Osteoblast (primary cell): ENCODE measurements at places on chromosomes 4 and X. TPM values are rescaled to one million over a fixed set of nuclear protein-coding genes. Genes with fewer than 3 reads are reported as not detected.

DNA sequence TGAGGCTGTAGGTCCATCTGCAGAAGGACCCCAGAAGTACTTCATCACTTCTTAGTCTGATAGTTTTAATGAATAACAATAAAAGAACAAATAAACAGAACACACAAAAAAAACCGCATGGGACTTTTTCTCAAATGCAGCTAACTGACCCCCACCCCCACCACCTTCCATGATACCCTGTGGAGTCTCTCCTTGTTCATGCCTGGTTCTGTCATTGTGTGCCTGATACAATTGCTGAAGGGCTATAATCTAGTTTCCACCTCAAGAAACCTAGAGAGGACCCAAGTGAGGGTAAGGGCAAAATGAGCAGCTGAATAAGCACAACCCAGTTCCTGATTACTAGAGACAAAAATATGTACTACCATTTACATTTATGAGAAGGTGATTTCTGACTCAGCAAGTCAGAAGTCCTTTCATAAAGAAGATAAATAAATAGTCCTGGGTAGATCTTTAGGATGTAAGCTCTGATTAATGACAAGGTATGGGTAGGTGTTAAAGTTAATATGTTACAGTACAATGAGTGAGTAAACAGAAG, 155.1 kb downstream of the TMA16 start:
- DNase-seq: no peak

The CT45A8 gene
- not detected in 2 replicates for total RNA-seq

The FATE1 gene
- total RNA-seq: not detected in 2 replicates

- no peak for DNase-seq
These were observed 241.4 kb downstream of the FRMPD4 start for GRCh38 chrX:12379671-12380070.

- no peak for DNase-seq
These were observed 629.6 kb upstream of the HTR2C start for GRCh38 chrX:113954297-113954696.

- DNase-seq: no peak
These were observed 258.5 kb upstream of the FSTL5 start for GRCh38 chr4:162422312-162422711.

The ARR3 gene
- not detected in 2 replicates for total RNA-seq

DNA sequence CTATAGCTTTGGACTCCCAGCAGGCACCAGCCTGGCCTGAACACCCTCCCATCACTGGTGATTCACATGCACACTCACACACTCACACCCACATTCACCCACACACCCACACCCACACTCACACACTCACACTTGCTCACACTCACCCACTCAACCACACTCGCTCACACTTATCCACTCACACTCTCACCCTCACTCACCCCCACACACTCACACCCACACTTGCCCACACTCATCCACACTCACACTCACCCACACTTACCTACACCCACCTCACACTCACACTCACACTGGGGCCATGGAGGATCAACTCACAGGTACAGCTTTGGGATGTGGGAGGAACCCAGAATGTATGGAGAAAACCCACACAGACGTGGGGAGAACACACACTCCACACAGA, 548.2 kb upstream of the FAT1 start:
- DNase-seq: no peak

The CCDC158 gene
- 0.36 and 0.59 TPM in 2 replicates for total RNA-seq

- no peak for DNase-seq
These were observed 11.6 kb downstream of the SMARCA1 start for GRCh38 chrX:129511689-129512088.

The KANTR gene
- total RNA-seq: 12.3 and 13.3 TPM in 2 replicates

- DNase-seq: peak; percentile 67
These were observed 111.9 kb upstream of the TMEM164 start for GRCh38 chrX:109890910-109891502.

The ZNF827 gene
- 16.3 and 20.0 TPM in 2 replicates for total RNA-seq

- DNase-seq: no peak
These were observed 5.6 kb downstream of the GALNT7 start for GRCh38 chr4:173174184-173174583.

DNA sequence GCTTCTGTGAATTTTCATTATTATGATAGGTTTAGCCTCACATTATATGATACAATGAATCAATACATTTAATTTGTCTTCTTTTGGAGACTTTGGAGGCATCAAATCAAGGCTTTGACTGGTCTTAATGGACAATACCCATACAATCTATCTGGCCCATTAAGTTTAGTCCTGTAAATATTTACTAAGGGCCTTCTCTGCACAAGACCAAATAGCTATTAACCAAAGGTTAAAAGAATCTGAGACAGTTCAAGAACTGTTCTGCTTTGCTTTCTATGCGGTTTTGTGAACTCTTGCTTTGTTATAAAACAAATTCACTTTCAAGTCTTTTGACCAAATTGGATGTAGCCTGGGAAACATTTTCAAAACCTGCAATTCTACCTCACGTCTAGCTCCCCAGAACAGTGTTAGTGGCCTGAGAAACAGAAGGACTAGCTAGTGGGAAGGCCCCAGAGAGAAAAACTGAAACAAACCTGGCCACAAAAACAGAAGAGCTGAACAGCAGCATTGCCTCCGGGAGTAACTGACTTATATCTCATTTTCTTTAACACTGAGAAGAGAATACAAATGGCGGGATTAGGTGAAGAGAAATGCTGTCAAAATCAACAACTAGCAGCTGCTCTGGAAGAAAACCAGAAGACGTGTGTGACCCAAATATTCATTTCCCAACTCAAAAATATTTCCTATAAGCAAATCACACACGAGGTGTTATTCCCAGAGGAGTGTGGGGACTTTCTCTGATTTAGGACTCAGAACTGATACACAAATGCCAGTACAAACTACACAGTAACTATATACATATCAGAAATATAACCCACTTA, 548 bp downstream of the TLR1 start:
- no peak for DNase-seq

DNA sequence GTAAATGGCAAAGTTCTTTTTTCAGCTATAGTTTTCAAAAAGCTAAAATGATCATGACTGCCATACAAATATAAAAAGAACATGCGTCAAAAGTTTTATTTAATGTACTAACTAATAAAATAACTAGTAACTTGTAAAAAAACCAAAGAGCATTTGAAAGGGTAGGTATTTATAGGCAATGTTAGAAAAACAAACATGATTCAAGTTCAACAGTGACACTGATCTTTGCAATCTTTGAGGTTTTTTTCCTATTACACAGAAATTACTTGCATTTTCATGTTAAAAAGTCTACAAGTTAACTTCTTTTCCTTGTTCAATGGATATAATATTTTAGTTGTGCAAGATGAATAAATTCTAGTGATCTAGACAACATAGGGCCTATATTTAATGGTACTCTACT, 72.3 kb upstream of the GRID2 start:
- DNase-seq: no peak

The DGAT2L6 gene
- not detected in 2 replicates for total RNA-seq

DNA sequence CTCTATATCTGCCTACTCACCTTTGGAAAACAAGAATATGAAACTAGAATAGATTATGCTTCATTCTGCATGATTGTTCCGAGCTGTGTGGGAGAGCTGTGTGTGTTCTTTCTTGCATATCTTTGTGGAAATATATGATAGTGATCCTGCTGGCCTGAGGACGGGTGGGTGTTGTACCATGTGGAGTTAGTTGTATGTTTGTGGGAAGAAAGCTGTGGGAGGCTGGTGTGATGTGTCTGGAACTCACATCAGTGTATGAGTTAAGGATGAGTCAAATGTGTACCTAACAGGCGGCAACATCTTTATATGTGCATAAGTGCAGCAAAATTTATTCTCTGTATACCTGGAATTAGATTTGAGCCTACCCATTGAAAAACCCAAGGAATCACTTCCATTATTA, 208.1 kb upstream of the ADGRL3 start:
- no peak for DNase-seq

DNA sequence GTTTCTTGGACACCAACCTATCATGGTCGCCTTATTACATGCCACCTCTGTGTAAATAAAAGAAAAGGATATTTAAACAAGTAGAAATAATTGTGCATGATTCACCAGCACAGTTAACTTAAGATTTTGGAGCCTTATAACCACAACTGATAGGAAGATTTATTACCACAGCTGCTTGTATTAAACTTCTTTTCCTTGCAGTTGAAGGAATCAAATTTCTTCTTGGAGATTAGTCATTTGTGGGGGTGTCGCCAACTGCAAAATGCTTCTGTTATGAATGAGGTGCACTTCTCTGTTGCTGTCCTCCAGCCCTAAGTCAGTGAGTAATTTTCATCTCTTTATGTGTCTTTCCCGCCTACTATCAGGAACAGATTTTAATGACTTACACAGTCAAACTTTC, 73.3 kb downstream of the OR13H1 start:
- DNase-seq: no peak

DNA sequence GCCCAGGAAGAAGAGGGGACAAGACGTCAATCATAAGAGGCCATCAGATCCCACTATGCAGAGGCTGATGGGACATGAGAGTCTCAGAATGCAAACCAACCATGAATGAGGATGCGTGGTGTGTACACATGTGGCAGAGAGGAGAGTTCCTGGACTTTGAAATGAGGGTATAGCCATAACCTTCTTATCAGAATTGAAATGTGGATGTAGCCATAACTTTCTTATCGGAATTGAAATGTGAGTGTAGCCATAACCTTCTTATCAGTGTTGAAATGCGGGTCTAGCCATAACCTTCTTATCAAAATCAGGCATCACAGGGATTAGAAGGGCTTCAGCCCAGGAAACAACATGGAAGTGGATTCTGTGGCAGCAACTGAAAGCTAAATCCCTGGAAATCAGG, 415.5 kb upstream of the FAT1 start:
- DNase-seq: no peak

DNA sequence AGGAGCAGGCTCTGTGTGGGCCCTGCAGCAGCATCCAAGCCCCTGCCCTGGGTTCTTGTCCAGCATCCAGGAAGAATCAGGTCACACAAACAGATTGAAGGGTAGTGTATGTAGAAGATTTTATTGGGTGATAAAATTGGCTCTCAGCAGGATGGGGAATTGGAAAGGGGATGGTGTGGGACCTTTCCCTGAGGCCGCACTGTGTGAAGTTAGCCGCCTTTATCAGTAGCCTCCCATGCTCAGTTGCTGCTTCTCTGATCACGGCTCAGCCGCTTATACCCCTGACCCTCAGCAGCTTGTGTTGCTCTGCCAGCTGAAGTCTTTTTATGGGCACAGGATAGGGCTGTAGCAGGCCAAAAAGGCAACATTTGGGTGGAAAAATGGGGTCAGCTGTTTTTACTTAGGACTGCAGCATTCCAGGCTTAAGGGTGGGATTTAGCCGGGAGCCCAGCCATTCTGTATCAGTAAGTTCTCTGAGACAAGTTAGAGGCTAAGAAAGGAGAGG, 35.2 kb upstream of the CCNG2 start:
- no peak for DNase-seq

The ACE2 gene
- under 0.01 TPM in 1 of 2 replicates, not detected in the other for total RNA-seq

The METTL14 gene
- total RNA-seq: 25.3 and 28.0 TPM in 2 replicates

DNA sequence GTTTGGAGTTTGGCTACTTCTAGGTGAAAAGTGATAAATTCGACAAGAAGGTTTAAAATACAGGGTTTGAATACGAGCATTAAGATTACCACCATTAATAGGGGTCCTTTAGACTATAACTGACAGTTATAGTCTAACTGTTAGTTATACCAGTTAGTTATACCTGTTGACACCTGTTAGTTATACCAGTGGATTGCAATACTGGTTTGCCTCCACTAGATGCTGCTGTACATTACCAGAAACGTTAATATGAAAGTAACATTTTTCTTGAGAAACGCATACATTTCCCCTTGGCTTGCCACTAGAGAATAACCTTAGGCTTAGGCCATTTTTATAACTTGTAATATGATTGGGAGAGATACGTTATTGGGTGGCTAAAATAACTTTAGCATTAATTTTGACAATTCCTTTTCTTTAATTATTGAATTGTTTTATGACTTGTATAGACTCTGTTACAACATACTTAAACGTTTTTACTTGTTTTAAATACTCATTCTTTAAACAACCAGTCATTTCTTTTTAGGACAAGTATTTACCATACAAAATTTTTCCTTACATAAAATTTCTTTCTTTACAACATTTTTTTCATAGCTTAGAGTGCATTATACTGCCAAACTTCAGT, 911.2 kb downstream of the FSTL5 start:
- DNase-seq: no peak

GRCh38 chrX:18664947-18665346, 7.0 kb downstream of the RS1 start:
- no peak for DNase-seq

DNA sequence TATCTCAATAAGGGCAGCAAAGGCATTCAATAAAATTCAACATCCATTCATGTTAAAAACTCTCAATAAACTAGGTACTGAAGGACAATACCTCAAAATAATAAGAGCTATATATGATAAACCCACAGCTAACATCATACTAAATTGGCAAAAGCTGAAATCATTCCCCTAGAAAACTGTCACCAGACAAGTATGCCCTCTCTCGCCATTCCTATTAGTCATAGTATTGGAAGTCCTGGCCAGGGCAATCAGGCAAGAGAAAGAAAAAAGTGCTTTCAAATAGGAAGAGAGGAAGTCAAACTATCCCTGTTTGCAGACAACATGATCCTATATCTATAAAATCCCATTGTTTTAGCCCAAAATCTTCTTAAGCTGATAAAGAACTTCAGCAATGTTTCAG, 116.8 kb downstream of the TENT5D start:
- DNase-seq: no peak

DNA sequence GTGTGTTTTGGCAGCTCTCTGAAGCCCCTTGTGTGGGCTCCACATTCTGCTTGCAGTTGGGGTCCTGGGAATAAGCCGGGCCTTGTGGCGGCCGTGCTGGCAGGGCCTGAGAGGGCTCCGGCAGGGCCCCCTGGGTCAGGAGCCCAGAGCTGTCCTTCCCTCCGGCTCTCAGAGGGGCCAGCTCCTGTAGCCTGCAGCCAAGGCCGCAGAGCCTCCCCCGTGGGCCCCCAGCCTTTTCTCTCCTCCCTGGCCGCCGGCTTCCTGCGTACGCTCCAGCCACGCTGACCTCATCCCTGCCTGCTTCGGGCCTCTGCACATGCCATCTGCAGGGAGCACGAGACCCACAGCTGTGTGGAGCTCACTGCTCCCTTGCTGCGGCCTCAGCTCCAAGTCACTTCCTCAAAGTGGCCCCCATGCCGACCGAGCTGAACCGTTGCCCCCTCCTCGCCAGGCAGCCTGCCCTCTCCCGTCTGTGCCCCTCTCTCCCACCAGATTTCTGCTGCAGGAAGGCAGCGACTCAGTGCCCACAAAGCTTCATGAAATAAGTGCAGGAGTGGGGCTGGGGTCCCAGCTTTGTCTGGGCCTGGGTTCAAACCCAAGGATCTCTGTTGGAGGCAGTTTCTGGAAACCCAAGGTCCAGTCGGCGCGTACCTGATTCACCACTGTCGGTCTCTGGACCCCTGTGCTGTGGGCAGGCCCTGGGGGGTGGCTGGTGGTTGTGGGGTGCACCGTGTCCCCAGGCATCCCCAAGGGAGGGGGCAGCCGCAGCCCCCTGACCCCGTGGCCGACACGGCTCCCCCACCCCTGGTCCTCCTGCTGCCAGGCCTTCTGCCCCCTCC, 57.1 kb upstream of the NKX1-1 start:
- DNase-seq: peak; percentile 90

DNA sequence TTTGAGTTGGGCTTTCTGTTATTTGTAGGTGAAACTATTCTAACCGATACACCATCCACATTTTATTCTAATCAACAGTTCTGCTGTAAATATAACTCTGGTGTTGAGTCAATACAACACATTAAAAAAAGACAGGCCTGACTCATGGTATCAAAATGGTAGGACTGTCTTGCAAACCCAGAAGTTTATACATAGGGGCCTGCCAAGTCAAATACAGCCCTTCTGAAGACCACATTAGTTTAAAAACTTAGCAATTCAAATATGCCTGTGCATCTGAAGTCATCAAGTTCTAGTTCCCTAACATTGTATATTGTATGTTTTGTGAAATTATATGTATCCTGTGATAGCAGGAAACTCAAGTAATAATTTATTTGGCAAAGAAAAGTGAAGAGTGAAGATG, 24.4 kb upstream of the PDE5A start:
- DNase-seq: no peak

The TSPAN7 gene
- total RNA-seq: 0.29 and 0.36 TPM in 2 replicates

The TMEM271 gene
- total RNA-seq: not detected in 2 replicates
